ENCODE measurements at places on chromosomes 7 and 10. TPM values are rescaled to one million over a fixed set of nuclear protein-coding genes. Genes with fewer than 3 reads are reported as not detected.

DNA sequence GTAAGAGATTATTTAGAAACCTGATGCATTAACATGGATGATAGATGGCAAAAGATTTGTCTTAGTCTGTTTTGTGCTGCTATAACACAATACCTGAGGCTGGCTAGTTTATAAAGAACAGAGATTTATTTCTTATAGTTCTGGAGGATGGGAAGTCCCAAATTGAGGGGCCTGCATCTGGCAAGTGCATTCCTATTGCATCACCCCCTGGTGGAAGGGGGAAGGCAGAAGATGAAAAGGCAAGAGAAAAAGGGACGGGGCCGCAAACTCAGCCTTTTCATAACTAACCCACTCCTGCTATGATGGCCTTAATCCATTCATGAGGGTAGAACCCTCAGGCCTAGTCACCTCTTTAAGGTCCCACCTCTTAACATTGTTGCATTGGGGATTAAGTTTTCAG lies 153.4 kb upstream of the LRGUK start:
- DNase-seq = no peak

Gene ZNF239
- total RNA-seq = 2.5 TPM

Gene TBL2
- total RNA-seq = 10.4 TPM

Gene HKDC1
- not detected for total RNA-seq

Gene SDK1
- 2.3 TPM for total RNA-seq

GRCh38 chr7:80699721-80700256 lies 61.3 kb downstream of the CD36 start:
- DNase-seq = no peak

DNA sequence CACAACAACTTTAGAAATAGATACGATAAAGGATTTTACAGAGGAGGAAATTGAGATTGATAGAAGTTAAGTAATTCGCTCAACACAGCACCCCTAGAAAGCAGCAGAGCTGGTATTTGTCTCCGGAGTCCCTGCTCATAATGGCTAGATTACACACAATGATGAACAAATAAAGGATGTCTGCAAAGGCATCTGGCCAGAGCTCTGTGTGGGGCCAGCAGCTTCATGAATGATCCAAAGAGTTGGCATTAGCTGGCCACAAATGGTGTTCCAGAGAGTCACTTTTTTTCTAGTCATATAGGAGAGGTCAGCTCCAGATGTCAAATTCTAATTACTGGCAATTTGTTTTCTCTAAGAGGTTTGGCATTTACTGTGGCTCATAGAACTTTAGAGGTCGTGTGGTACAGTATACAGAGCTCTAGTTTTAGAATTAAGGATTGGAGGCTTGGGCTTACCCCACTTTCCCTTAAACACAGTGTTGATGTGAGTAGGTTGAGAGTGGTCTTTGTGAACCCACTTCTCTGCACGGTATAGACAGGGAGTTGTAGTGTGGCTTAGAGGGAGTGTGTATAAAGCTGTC lies 186.2 kb downstream of the BICC1 start:
- no peak for DNase-seq

DNA sequence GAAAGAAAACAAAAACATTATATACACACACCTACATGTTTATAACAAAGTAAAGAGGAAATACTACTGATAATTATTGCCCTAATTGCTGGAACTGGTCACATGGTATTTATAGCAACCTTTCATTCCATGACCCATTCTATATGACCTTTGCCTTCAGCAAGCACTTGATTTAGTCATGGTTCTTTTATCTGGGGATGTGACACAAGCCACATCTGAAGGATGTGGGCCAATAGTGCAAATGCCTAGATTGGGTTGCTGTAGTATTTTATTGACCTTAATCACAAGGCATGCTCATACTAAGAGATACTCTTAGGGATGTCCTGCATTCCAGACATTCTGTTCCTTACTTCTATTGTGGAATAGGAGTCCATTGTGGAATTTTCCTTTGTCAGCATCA lies 723.5 kb upstream of the POM121L12 start:
- DNase-seq = no peak

- no peak for DNase-seq
Observed at GRCh38 chr10:51643734-51644133, 55.7 kb downstream of the CSTF2T start.

DNA sequence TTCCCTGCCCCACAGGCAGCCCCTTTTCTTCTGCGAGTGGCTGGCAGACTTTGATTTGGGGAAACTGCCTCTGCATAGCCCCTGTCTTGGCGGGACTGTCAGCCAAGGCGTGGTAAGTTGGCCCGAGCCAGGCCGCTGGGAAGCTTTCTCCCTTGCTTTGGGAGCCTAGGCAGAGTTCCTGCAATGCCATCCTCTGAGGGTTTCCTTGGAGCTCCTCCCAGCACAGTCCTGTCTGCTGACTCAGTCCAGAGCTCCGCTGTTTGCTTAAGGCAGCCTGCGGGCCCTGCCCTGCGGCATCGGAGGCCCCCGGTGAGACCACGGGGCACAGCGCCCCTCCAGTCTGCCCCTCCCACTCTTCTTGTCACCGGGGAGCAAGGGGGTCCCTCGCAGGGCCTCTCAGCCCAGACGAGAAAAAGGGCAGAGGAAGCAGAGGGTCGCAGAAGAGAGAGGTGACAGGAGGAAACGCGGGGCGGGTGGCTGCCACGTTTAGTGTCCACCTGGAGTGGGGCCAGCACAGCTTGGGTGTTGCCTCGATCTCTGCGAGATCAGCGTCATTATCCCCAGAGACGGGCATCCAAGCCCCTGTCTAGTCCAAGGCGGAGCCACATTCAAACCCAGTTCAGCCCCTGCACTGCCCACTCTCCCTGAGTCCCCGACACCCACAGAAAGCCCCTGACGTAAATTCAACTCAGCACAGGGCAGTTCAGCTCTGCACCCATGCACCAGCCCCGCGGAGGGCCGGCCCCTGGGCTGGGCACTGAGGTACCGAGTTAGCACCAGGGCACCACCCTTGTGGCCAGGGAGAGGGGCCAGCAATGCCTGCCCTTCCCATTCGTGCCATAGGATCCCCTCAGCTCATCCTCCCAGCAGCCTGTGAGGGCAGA lies 59.0 kb upstream of the CHST15 start:
- peak; percentile 81 for DNase-seq

DNA sequence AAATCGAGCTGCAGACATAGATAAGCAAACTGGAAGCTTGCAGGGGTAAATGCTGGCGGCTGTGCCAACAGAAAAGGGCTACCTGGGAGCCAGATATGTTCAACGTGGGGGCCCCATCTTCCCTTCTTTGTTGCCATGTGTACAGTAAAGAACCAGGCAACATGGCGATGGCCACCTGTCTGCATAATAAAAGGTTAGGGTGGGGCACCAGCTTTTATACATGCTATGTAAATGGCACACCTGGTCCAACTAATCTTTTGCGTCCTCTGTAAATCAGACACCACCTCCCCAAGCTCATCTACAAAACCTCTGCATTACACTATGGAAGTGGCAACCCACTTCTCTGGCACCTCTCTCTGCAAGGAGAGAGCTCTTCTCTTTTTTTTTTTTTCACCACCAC lies 13.9 kb downstream of the BUD31 start:
- no peak for DNase-seq

DNA sequence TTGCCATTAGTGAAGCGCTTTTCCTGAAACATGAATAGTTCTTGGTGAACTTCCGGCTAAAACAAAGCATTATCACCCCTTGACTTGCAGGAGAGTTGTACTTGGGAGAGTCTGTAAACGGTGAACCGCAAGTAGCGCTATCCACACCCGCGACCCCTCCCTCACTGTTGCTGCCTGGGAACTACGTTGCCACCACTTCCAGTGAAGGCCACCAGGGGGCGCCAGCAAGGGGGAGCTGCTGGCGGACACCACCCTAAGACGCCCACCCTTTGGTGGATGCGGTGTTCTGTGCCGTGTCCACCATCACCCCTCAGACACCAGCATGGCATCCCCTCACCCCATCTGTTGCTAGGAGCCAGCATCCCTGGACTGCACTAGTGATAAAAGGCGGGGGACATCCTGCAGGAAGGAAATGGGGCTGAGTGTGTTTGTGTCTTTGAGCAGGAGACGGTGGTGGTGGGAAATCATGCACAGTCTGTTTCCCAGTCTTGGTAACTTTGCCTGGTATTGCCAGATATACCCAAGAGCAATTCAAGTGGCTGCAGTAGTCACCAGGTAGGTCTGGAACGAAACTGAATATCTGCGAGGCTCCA lies 298.2 kb downstream of the FRMD4A start:
- DNase-seq = no peak

Measured in Right ventricle myocardium inferior (tissue), 1 donor.